Central memory CD8-positive, alpha-beta T cell (primary cell): ENCODE measurements at places on chromosomes 5 and 9.

- no peak overlapping the region for H3K27ac ChIP-seq
- no peak for DNase-seq
- H3K36me3 ChIP-seq, result no peaks in the 10 kb centered on the region
- no peaks in the 10 kb centered on the region for H3K27me3 ChIP-seq
- no peak overlapping the region for H3K4me3 ChIP-seq
Measured at GRCh38 chr5:27502236-27502635, 463.9 kb upstream of the CDH9 start.

DNA sequence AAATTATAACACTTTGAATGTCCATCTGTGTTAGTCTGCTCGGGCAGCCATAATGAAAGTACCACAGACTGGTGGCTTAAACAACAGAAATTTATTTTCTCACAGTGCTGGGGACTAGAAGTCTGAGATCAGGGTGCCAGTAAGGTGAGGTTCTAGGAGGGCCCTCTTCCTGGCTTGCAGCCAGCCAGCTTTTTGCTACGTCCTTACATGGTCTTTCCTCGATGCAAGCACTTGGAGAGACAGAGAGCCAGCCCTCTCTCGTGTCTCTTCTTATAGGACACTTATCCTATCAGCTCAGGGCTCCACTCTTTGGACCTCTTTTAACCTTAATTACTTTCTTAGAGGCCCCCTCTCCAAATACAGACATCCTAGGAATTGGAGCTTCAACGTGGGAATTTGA is 351.8 kb downstream of the SPOCK1 start:
- no peaks in the 10 kb centered on the region for H3K36me3 ChIP-seq
- no peak overlapping the region for H3K27ac ChIP-seq
- H3K4me3 ChIP-seq, result no peak overlapping the region

DNA sequence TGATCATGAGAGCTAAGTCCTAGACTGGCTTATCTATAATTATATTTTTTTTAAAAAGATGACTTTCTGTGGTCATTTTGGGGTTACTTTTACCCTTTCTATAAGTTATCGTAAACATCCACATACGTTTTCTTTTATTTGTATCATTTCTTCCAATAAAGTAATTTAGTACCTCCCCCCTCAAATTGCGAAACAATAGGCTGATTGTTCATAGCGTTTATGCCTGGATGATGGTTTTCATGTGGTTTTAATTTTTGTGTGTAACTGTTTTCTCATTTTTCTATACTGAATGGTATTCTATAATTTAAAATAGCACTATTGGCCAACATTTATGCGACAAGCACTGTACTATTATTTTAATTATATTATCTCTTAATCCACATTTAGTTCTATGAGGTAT is 44.5 kb downstream of the SMC5 start:
- no peak overlapping the region for H3K27ac ChIP-seq
- DNase-seq, result no peak
- H3K27me3 ChIP-seq, result no peaks in the 10 kb centered on the region

DNA sequence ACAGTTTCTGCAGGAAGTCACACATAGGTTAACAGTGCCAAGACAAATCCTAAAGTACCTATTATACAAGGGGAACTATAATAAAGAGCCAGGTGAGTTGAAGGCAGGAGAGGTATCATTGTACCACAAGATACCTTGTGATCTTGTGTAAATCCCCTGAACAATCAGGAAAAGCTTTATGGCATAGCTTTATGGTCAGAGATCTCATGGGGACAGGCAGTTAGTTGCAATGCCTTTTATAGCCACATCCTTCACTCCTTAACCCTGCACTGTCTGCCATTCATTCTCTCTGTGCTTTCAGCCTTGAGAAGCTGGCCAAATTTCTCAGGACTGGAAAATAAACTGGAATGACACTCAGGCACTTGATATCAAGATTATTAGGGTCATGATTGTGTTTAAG is 97.0 kb downstream of the GHR start:
- H3K36me3 ChIP-seq, result peaks cover 2% of the 10 kb centered on the region
- H3K27ac ChIP-seq, result no peak overlapping the region
- H3K4me3 ChIP-seq, result no peak overlapping the region
- H3K4me1 ChIP-seq, result no peaks in the 10 kb centered on the region
- DNase-seq, result no peak
- H3K27me3 ChIP-seq, result peaks cover 14% of the 10 kb centered on the region

- no peaks in the 10 kb centered on the region for H3K36me3 ChIP-seq
- no peak overlapping the region for H3K4me3 ChIP-seq
- no peak overlapping the region for H3K27ac ChIP-seq
- peaks cover 11% of the 10 kb centered on the region for H3K27me3 ChIP-seq
- no peak for DNase-seq
Measured at GRCh38 chr5:14884062-14884612, 12.6 kb upstream of the ANKH start.

DNA sequence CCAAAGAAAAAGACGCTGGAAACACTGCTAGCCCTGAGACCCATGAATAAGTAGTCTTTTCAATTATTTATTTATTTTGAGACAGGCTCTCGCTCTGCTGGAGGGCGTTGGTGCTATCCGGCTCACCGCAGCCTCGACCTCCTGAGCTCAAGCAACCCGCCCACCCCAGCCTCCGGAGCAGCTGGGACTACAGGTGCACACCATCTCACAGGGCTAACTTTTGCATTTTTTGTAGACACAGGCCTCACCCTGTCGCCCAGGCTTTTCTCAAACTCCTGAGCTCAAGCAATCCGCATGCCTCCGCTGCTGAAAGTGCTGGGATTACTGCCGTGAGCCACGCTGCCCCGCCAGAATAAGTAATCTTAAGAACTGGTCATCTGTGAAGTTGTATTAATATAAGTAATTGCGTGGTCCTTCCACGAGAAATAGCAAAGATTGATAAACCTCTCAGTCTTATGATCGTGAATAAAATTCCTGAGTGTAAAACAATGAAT is 1.6 kb downstream of the ANXA2R start:
- peak overlapping the region; percentile 90 for H3K4me3 ChIP-seq
- no peak for DNase-seq
- H3K36me3 ChIP-seq, result peaks cover 51% of the 10 kb centered on the region

DNA sequence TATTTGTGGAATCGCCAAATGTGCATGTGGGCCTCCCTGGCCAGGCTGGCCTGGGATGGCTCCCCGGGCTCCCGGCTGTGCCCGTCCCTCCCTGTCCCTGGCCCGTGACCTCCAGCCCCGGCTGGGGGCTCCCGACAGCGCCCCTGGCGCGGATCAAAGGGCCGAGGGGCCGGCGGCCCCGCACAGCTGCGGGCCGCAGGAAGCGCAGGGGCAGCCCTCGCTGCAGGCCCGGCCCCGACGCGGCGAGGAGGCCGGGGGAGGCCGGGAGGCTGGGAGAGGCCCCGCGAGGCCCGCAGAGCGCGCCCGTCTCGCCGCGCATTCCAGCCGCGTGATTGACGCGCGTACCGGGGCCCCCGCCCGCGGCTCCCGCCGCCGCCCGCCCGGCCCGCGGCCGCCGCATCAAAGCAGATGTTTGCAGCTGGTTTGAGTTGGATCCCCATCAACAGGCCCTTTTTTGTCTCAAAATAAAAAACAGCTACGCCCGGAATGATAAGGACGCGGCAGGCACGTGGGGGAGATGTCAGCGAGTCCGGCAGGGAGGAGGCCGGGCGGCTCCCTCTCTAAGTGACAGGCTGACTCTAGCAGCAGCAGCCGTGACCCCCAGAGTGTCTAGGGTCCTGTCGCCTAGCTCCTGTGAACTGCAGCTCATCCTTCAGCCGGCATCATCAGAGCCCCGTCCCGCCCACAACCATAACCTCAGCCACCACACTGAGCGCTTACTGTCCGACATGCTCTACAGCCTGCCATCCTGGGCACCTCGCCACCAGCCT is 69.4 kb downstream of the LMX1B start:
- H3K27ac ChIP-seq, result no peak overlapping the region
- H3K36me3 ChIP-seq, result peaks cover 1% of the 10 kb centered on the region
- no peaks in the 10 kb centered on the region for H3K4me1 ChIP-seq
- no peak for DNase-seq

GRCh38 chr5:132388244-132389050 is 18.9 kb downstream of the SLC22A5 start:
- DNase-seq, result no peak
- peaks cover 60% of the 10 kb centered on the region for H3K4me1 ChIP-seq
- H3K27ac ChIP-seq, result peak overlapping the region; percentile 60
- H3K4me3 ChIP-seq, result no peak overlapping the region
- H3K36me3 ChIP-seq, result peaks cover 13% of the 10 kb centered on the region

GRCh38 chr5:135271533-135272310 is 127.3 kb downstream of the MACROH2A1 start:
- H3K27ac ChIP-seq, result no peak overlapping the region
- no peak for DNase-seq
- H3K27me3 ChIP-seq, result peaks cover 56% of the 10 kb centered on the region
- no peaks in the 10 kb centered on the region for H3K36me3 ChIP-seq
- H3K4me3 ChIP-seq, result no peak overlapping the region

- H3K27ac ChIP-seq, result peak overlapping the region; percentile 92
- H3K36me3 ChIP-seq, result peaks cover 24% of the 10 kb centered on the region
Measured at GRCh38 chr5:62330302-62330701, 24.3 kb downstream of the KIF2A start.

DNA sequence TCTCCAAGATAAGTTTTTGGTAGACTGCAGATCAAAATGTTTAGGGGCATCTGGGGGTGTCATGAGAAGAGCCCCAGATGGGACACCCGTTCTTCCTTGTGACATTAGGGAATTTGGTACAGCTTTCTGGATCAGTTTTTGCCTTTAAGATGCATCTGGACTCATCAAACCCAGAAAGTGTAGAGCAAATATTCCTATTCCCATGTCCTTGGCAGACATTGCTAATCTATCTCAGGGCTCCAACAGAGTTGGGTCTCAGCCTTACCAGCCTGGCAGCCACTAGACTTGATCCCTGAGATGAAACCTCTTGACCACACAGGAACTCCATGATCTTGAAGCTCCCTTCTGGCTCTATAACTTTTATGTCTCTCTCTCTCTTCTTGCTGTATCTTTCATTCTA is 35.6 kb downstream of the ERGIC1 start:
- H3K27me3 ChIP-seq, result no peaks in the 10 kb centered on the region
- H3K27ac ChIP-seq, result no peak overlapping the region
- H3K36me3 ChIP-seq, result peaks cover 1% of the 10 kb centered on the region
- H3K4me3 ChIP-seq, result no peak overlapping the region

DNA sequence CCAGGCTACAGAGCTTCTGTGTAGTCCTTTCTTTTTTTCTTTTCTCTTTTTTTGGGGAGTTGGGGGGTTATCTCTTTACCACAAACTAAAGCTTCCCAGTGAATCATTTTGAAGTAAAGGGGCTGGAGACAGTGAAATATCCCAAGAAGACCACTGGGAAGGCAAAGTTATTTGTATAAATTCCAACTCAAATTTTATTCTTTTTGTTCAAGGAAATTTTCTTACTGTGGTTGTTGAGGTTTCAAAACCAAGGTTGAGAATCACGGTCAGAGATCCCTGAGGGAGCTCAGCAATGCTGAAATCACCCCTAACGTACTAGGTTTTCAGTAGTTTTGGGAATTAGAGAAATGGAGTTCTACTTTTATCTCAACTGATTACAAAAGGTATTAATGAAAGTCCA is 175.7 kb downstream of the ARHGEF28 start:
- DNase-seq, result no peak
- no peak overlapping the region for H3K27ac ChIP-seq
- no peak overlapping the region for H3K4me3 ChIP-seq
- H3K36me3 ChIP-seq, result no peaks in the 10 kb centered on the region
- no peaks in the 10 kb centered on the region for H3K27me3 ChIP-seq

GRCh38 chr5:140996060-140996459 is 29.8 kb downstream of the PCDHAC2 start:
- H3K4me1 ChIP-seq, result no peaks in the 10 kb centered on the region
- DNase-seq, result no peak
- H3K4me3 ChIP-seq, result no peak overlapping the region
- no peaks in the 10 kb centered on the region for H3K36me3 ChIP-seq

DNA sequence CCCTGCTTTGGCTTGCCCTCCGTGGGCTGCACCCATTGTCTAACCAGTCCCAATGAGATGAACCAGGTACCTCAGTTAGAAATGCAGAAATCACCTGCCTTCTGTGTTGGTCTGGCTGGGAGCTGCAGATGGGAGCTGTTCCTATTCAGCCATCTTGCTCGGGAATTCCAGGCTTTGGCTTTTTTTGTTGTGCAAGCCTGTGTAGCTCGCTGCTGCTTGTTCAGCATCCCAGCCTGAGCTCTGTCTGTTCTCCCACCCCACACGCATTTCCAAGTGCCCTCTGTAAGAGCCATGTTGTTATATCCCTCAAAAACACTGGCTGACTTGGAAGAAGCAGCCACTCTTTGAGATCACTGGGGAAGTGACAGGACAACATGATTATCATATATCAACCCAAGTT is 101.6 kb upstream of the DPYSL3 start:
- no peaks in the 10 kb centered on the region for H3K4me1 ChIP-seq
- H3K27ac ChIP-seq, result no peak overlapping the region
- H3K4me3 ChIP-seq, result no peak overlapping the region
- H3K36me3 ChIP-seq, result peaks cover 11% of the 10 kb centered on the region
- no peaks in the 10 kb centered on the region for H3K27me3 ChIP-seq

DNA sequence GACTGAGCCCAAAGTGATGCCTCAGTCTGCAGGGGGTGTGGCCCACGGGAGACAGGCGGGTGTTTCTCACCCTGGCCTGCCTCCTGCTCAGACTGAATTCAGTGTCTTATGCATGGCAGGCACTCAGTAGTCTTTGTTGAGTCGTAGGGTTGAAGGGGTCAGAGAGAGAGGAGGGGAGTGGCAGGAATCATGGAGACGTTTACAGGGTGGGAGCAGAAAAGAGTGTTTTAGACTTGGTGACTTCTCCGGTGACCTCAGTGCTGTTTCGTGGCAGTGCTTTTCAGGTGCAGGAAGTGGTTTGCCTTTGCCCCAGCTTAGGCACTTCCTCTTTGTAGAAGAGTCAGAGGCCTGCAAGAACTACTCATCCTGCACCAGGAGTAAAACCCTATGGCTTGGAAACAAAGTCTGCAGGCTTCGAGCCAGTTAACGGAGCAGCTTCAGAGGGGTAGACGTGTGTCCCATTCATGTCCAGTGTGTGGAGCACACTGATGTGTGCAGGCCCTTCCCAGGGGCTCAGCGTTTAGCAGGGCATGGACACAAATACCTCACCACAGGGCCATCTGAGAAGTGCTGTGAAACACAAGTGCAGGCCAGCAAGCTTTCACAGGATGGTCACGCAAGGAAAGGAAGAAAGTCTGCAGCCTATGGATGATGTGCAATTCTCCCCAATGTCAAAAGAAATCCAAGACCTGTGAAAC is 24.5 kb upstream of the SEMA4D start:
- no peaks in the 10 kb centered on the region for H3K27me3 ChIP-seq
- H3K4me3 ChIP-seq, result peak overlapping the region; percentile 70
- peaks cover 82% of the 10 kb centered on the region for H3K4me1 ChIP-seq
- DNase-seq, result peak; percentile 49

GRCh38 chr9:93944011-93944410 is 11.1 kb downstream of the BARX1 start:
- H3K27me3 ChIP-seq, result peaks cover 91% of the 10 kb centered on the region
- no peak overlapping the region for H3K4me3 ChIP-seq
- DNase-seq, result no peak
- H3K4me1 ChIP-seq, result peaks cover 15% of the 10 kb centered on the region
- H3K27ac ChIP-seq, result no peak overlapping the region
- H3K36me3 ChIP-seq, result peaks cover 5% of the 10 kb centered on the region

GRCh38 chr5:111697215-111697614 is 59.8 kb downstream of the NREP start:
- no peaks in the 10 kb centered on the region for H3K36me3 ChIP-seq
- no peak overlapping the region for H3K4me3 ChIP-seq
- no peak overlapping the region for H3K27ac ChIP-seq
- no peak for DNase-seq
